ENCODE measurements at places on chromosomes 11 and 22. TPM values are rescaled to one million over a fixed set of nuclear protein-coding genes. Genes with fewer than 3 reads are reported as not detected.

Gene DAGLA
- total RNA-seq: 2.4 TPM

Gene SLC16A8
- total RNA-seq: under 0.01 TPM

Gene PHETA2
- 23.1 TPM for total RNA-seq

Gene GLB1L2
- 0.91 TPM for total RNA-seq
